NCI-H345 (cell line): ENCODE measurements at places on chromosomes 6 and 20.

DNA sequence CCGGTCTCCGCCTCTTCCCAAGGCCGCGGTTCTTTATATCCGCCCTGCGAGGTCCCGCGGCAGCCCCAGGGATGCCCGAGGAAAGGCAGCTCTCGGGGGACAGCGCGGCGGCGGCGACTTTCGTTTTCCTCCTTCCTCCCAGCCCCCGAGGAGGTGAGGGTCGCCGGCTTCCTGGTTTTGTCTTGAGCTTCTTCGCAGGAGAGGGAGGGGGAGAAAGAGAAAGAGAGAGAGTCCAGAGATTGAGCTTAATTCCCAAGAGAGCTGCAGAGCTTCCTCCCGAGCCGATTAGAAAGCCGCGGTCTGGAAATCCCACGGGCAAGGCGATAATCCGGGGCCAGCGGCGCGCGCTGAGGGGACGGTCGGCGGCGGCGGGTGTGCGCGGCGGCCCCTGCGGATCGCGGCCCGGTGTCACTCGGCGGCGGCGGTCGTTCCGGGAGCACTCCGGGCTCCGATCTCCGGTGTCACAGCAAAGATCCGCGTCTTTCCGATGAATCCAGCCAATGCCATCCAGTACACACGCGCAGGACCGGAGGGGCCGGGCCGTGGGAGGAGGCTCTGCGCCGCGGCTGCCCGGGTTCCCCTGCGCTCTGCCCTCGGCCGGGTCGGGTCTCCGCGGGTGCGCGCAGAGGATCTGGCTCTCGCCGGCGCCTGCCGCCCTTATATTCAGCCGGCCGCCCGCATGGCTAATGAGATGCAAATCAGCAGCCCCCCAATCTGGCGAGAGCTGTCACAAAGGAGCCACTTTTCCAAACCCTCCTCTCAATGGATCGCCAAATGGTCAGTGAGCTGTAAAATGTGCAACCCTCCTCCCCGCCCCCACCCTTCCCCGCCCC lies at the start of gene DLL1:
Gene DLL1, minus strand, starts transcription at position 783 of the 833 bp plus-strand sequence. CDS start 939 bp downstream, outside the sequence.
- DNase-seq, result peak; percentile 83

GRCh38 chr6:124433387-124434160 lies 528.7 kb upstream of the RNF217 start:
- peak; percentile 63 for DNase-seq

- no peak for DNase-seq
Measured at GRCh38 chr6:156852147-156852857, 75.1 kb downstream of the ARID1B start.

GRCh38 chr20:19095762-19096161 lies 116.7 kb upstream of the SLC24A3 start:
- peak; percentile 27 for DNase-seq

DNA sequence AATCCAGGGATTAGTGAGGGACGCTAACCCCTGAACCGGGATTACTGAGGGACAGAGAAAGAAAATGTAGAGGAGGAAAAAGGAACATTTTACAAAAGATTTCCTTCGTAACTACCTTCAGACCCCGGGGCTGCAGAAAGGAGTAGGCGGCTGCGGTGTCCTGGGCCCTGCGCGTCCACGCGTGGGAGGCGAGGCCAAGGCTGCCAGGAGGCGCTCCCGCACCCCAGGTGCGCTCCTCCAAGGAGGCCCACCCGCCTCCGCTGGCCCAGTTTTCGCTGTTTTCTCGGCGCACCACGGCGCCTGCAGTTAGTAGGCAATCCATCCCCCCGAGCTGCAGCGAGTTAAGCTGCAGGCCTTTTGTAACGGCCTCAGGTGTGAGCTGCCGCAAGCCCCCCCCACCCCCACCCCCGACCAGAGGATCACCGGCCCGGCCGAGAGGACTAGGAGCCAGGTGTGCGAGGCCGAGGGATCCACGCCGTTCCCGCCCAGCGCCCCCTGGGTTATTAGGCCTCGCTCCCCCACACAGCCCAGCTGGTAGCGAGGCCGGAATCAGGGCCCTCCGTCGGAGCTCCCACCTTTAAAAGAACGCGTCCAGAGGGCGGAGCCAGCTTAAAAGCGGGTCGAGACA lies 380.3 kb upstream of the ARID1B start:
- no peak for DNase-seq

DNA sequence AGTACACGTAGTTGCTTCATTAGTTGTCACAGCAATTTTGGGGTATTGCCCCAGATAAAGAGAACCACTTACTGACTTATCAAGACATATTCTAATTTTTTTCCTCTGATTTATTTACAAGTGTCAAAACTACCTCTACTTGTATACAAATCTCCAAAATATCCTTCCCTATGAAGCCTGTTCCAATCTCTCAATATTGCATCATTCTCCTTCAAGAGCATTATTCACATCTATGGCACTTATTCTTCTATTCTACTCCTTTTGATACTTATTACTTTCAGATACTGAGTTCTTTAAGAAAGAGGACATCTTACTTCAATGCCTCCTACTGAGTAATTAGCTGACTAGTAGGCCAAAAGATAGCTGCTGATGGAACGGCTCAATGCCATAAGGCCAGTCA lies 105.2 kb downstream of the SMLR1 start:
- no peak for DNase-seq

- DNase-seq, result no peak
Measured at GRCh38 chr20:23163562-23163961, 77.4 kb upstream of the CD93 start.

- DNase-seq, result no peak
Measured at GRCh38 chr6:132235596-132236280, 165.5 kb downstream of the MOXD1 start.

- DNase-seq, result no peak
Measured at GRCh38 chr6:5442319-5442718, 181.0 kb downstream of the FARS2 start.

DNA sequence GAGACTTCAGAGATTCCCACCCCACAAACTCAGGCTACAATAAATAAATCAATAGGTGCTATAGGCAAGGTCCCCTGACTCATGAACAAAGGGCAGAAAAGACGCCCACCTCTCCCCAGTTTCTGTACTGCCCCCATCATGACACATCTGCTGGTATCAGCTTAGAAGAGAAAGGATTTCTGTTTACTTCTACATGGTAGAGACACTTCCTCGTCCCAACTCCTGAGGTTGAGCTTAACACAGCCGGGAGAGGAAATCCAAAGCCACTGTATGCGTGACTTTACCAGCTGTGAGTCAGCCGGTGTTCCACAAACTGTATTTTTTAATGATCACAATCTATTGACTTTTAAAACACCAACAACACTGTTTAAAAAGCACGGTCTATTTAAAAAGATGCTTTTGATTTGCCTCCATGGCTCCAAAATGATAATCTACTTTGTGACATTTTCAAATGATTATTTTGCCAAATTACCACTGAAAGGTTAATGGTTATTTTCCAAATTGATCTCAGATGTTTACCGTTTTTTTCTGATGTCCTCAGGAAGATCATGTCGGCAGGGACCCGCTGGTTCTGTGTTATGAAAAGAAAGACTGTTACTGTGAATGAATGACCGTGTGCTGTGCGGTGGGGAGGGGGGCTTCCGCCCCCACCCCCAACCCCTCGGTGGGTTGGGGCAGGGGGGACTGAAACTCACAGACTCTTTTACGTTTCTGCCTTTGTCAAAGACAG lies 72.5 kb downstream of the ATP9A start:
- DNase-seq, result peak; percentile 3

- DNase-seq, result no peak
Measured at GRCh38 chr6:24858177-24858653, 59.5 kb upstream of the ARMH2 start.

GRCh38 chr6:82416346-82416745 lies 52.7 kb downstream of the TPBG start:
- no peak for DNase-seq

DNA sequence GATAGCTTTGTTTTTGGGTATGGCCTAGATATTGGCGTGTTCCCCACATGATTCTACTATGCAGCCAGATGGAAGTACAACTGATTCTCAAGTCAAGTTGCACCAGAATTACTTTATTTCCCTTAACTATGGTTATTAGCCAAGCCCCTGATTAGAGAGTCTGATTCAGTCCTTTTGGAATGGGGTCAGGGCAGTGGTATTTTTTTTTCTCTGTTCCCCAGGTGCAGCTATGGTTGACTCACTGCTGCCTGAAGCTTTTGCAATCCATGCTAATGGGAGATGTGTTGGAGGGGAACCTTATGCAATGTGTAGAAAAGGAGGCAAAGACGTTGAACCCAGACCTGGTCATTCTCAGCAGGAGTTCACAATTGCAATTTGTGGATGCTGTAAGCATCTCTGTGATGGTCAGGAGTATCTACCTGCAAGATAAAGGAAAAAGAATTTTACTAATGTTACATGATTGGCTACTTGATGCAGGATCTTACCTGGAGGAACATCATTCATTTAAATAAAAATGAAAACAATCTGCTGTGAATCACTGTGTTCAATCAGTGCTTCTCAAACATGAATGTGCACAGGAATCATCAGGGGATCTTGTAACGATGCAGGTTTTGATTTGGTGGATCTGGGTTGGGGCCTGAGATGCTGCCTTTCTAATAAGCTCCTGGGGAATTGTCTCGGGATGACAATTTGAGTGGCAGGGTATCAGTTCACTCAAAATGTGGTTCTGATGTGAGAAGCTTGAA lies 49.4 kb downstream of the PFDN4 start:
- DNase-seq, result no peak
